ENCODE measurements at places on chromosomes 12 and 14. TPM values are rescaled to one million over a fixed set of nuclear protein-coding genes. Genes with fewer than 3 reads are reported as not detected.

AJUBA gene
- total RNA-seq: 13.1 TPM

DNA sequence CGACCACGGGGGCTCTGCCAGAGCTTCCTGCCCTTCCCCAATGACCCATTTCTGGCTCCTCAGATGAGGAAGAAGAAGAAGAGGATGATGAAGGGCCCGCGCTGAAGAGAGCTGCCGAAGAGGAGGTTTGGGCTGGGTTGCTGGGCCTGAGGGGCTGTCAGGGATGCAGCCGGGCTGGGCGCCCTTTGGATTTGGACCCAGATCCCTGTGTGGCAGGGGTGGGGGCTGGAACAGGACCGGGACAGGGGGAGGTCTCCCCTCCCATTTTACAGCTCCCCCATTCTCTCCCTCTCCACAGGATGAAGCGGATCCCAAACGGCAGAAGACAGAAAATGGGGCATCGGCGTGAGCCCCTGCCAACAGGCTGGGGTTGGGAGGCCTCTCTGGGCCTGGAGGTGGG, 2.2 kb upstream of the LAG3 start:
- no peak for DNase-seq

DNA sequence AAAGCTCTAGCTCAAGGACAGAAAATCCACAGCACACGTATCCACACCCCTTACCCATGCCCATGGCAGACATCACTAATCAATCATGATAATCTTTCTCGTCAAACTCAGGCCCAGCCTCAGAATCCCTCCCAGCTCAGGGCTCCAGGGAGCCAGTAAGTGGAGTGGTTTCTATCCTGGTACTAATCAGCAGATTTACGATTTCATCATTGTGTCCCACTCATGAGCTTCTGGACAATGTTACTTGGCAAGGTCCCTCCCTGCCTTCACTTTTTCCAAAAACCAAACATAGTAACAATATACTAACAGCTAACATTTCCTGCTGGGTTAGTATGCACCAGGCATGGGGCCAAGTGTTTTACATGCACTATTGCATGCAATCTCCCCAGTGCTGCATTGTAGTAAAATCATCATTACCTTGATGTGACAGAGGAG, 45.8 kb upstream of the NCOR2 start:
- DNase-seq: no peak

GRCh38 chr14:27392153-27392552, 794.3 kb upstream of the NOVA1 start:
- DNase-seq: no peak

C12orf50 gene
- total RNA-seq: 0.05 TPM

GRCh38 chr12:108597559-108598471, at the start of gene TMEM119:
TSS of gene TMEM119 (minus strand) at chr12:108598084. CDS start at chr12:108592383, 5,701 bp downstream.
- DNase-seq: peak; percentile 76

LMO3 gene
- total RNA-seq: 3.8 TPM

DNA sequence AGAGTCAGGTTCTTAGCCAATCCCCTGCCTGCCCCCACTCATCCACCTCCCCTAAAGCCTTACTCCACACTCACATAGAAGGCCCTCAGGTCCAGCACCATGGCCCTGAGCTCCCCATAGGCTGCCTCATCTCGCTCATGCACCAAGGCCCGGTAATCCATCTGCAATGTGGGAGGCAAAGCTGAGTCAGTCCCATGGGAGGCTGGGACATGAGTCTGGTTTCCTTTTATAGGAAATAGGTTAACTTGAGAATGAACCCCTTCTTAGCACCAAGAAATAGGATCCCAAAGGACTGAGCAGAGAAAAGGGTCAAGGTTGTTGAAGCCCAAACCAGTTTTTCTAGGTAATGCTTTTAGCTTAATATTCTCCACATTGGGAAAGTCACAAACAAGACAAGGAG, 2.1 kb upstream of the EMC9 start:
- DNase-seq: no peak

GRCh38 chr12:40336573-40337199, 111.9 kb downstream of the LRRK2 start:
- no peak for DNase-seq

RNASE2 gene
- total RNA-seq: 2.6 TPM

- no peak for DNase-seq
Observed at GRCh38 chr14:95055318-95055717, 102.0 kb downstream of the DICER1 start.

GRCh38 chr12:93169536-93169935, 208.2 kb upstream of the NUDT4 start:
- DNase-seq: no peak

DNA sequence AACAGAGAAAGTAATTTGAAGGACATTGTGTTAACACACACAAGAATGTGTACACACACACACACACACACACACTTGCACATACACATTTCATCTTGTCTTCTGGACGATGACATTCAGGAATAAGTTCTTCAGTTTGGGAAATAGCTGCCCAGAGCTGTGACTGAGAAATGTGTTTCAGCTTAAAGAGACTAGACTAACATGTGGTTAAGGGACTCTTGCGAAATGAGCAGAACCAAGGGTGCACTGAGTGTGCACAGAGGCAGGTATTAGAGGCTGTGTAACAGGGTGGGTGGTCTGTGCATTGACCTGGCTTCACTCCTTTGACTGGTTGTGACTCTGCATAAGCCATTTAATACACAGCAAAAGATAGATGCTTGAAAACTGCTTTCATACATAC, 29.4 kb upstream of the KCNA5 start:
- no peak for DNase-seq

GRCh38 chr12:75944905-75945432, 86.6 kb downstream of the PHLDA1 start:
- no peak for DNase-seq

FAM234B gene
- 2.4 TPM for total RNA-seq

- DNase-seq: no peak
Observed at GRCh38 chr14:72123755-72124154, 191.5 kb downstream of the RGS6 start.

DNA sequence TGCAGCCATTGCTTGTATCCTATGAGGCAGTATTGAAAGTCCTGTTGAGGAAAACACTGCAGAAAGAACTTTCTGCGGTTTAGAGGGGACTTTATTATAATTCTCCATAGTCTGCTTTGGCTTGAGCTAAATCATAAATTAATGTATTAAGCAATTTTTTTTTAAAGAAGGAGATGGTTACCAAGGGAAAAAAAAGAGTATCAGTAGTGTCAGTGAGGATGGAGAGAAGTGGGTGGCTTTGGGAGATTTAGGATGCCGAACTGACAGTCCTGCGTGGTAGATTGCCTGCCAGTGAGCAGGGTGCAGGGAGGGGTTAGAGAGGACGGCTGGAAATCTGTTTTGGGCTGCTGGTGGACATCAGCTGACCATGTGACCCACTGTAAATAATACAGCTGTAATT, 96.8 kb downstream of the MYRFL start:
- no peak for DNase-seq

DNA sequence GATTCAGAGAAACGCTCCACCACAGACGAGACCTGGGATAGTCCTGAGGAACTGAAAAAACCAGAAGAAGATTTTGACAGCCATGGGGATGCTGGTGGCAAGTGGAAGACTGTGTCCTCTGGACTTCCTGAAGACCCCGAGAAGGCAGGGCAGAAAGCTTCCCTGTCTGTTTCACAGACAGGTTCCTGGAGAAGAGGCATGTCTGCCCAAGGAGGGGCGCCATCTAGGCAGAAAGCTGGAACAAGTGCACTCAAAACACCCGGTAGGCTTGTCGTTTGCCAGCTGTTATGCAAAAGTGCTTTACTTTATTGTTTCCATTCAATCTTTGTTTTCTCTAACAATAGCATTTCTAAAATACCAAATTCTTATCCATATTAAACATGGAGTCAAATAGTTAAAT, 287.3 kb downstream of the NAV3 start:
- DNase-seq: no peak

GRCh38 chr12:45934956-45935355, 55.4 kb downstream of the SCAF11 start:
- no peak for DNase-seq

DNA sequence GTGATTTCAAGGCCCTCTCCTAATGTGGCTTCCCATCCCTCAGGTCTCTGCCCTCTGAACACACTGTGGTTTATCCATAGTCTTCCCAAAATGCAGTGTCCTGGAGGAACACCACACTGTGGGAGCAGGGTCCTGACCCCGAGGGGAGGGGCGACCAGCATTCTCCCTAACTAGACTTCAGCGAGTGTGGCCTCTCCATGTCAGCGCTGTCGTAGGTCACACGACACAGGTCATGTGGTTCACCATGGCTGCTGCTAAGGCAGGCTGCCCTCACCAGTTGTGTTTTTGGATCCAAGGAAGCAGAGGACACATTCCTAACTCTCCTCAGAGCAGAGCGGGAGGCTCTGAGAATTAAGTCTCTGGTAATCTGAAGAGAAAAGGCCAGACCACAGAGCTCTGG, 50.5 kb downstream of the SSH1 start:
- no peak for DNase-seq

DNA sequence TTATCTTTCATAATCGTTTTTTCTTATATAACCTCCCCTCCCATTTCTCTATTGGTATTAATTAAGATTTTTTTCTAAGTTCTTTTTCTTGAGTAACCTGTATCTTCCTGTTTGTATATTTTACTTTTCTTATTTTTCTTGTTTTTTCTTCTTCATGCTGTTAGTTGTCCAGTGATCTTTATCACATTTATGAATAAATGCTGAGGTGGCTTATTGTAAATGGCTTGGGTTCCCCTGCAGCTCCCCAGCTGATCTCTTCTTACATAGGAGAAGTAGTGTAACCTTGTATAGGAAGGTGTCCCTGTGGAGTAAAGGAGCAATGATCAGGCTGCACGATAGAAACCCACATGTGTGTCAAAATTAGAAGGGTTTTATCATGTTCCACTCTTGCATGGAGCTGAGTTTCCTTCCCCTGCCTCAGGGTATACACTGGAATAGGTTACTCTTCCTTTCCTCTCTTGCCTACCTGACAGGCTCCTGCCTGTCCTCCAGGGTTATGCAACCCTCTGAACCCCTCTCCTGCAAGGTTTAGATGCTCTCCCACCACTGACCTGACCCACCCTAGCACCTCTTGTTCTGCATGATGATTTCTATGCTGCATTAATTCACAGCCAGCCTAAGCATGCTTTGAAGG, 334.8 kb upstream of the RGS6 start:
- no peak for DNase-seq

GRCh38 chr14:100222224-100223093, 16.5 kb upstream of the YY1 start:
- DNase-seq: peak; percentile 68

GRCh38 chr12:102609996-102610395, 129.6 kb upstream of the IGF1 start:
- DNase-seq: no peak

TIGAR gene
- 16.5 TPM for total RNA-seq

GRCh38 chr12:124461851-124462623, 105.4 kb downstream of the NCOR2 start:
- DNase-seq: peak; percentile 14

GRCh38 chr12:88559772-88560171, 20.5 kb downstream of the KITLG start:
- DNase-seq: no peak

DNA sequence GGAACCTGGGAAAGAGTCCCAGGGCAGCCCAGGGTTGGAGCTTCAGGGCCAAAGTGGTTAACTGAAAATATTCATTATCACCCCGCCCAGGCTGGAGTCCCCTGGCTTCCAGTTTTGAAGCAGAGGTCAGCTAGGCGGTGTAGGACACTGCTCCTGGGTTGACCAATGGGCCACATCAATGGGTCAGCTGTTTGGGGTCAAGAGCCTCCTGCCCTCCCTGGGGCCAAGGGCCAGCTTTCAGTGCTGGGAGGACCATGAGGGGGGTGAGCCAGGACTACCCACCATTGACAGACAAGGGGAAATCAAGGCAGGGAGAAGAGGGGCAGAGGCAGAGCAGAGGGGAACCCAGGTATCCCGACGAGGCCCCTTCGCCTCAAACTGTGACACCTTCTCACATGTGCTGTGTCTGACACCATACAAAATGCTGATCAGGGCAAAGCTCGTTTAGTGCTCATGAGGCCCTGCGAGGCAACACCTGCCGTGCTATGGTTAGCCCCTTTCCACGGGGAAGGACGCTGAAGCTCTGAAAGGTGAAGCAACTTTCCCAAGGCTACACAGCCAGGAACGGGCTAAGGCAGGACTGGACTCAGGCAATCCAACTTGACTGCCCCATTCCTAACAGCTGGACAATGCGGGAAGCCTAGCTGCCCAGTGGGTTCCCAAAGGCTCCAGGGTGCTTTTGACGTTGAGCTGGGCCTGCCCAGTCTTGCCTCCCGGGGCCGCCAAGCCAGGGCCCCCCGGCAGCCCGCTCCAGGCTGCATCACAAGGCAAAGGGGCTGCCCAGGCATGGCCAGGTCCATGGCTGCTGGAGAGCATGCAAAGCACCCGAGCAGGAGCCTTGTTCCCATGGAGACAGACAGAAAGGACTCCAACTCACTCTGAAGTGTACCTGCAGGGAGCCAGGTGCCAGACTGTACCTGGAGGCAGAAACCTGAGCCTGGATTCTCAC, 2.0 kb downstream of the SYNE3 start:
- DNase-seq: no peak

GRCh38 chr12:14171106-14171505, 189.7 kb upstream of the GRIN2B start:
- no peak for DNase-seq

DNA sequence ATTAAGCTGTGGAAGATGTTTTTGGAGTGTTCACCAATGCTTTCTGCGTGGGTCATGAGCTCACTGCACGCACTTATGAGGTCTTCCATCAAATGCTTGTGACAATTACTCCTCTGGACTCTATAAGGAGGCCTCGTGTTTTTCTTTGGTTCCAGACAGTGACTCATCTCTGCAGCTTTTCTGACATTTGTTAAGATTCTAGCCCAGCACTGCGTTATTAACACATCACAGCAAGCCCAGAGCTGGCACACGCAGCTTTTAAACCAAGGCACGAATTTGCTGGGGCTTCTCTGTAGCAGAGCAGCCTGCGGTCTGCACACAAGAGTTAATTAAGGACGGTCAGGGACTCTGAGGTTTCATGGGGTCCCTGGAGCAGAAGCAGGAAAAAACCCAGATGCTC, 16.9 kb downstream of the MEG3 start:
- no peak for DNase-seq

- no peak for DNase-seq
Observed at GRCh38 chr12:10175846-10176636, 2.8 kb upstream of the TMEM52B start.
